ENCODE measurements at places on chromosomes 5 and 9. TPM values are rescaled to one million over a fixed set of nuclear protein-coding genes. Genes with fewer than 3 reads are reported as not detected.

Gene HSPA9
- 273 TPM for total RNA-seq

Gene NRARP
- total RNA-seq, result 24.3 TPM

Gene RETREG1
- total RNA-seq, result 18.4 TPM

Gene TMEM174
- not detected for total RNA-seq

Gene GABRB2
- 1.1 TPM for total RNA-seq

Gene CXXC5
- total RNA-seq, result 47.4 TPM

Gene ARID3C
- not detected for total RNA-seq

Gene CARTPT
- total RNA-seq, result 5.9 TPM

Gene SHISAL2B
- total RNA-seq, result not detected

Gene APC
- total RNA-seq, result 37.6 TPM

Gene TNFSF15
- total RNA-seq, result 9.0 TPM

Gene DDX4
- not detected for total RNA-seq

Gene SLC6A19
- 0.09 TPM for total RNA-seq

Gene CREB3
- 120 TPM for total RNA-seq

Gene PCDHGA2
- 19.7 TPM for total RNA-seq

Gene IFNA21
- total RNA-seq, result not detected

Gene SUSD3
- total RNA-seq, result 471 TPM

Gene MCC
- 54.1 TPM for total RNA-seq

Gene OR1J2
- total RNA-seq, result not detected

Gene SPINK6
- total RNA-seq, result not detected

Gene SLC4A9
- total RNA-seq, result not detected

Gene SLIT3
- total RNA-seq, result 8.3 TPM

Gene HAVCR2
- 1.8 TPM for total RNA-seq

Gene ZNF658
- 7.4 TPM for total RNA-seq

Gene PRLR
- total RNA-seq, result 7.1 TPM

Gene PCDHGA10
- 11.1 TPM for total RNA-seq

Measured in prostate gland (tissue), 2 donors.